ENCODE measurements at places on chromosomes 4 and X.

- DNase-seq, result no peak
Measured at GRCh38 chrX:15718283-15718970, 19.6 kb upstream of the CA5B start.

DNA sequence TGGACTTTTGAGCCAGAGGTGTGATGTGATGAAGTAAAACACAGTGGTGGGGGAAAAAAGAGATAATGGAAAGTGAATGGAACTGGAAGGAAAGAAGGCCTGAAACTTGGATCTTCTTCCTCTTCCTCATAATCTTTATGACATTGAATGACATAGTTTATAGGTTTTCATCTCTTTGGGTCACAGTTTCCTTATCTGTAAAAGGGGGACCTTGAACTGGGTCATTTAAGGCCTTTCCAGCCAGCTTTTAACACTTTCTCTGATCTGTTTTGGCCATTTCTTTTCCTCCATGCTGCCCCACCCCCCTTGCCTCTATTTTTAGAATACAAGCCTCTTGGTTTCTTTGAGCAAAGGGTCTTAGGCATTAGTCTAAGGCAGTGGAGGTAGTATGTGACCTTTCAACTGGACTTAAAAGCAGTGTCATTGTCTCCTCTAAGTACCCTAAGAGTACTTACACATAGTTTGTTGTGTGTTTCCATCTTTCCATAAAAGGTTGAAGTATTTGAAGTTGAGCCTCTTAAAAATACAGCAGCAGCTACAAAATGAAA, 7.8 kb downstream of the CPEB2 start:
- no peak for DNase-seq

DNA sequence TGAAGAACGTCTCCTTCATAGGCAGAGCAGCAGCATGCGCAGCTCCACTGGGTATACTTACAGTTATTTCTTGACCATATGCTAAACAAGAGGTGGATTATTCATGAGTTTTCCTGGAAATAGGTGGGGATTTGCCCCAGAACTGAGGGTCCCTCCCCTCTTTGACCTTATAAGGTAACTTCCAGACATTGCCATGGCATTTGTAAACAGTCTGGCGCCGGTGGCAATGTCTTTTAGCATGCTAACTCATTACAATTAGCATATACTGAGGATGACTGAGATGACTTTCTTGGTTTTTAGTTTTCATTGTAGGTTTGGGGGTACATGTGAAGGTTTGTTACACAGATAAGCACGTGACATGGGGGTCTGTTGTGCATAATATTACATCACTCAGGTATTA, 97.3 kb downstream of the MTNR1A start:
- no peak for DNase-seq

GRCh38 chr4:169620880-169621248, 486 bp downstream of the CLCN3 start:
- DNase-seq, result peak; percentile 38

GRCh38 chrX:154546354-154547244, at the start of gene G6PD:
TSS of gene G6PD (minus strand) at chrX:154546846. CDS start at chrX:154546155, 691 bp downstream.
- DNase-seq, result no peak

DNA sequence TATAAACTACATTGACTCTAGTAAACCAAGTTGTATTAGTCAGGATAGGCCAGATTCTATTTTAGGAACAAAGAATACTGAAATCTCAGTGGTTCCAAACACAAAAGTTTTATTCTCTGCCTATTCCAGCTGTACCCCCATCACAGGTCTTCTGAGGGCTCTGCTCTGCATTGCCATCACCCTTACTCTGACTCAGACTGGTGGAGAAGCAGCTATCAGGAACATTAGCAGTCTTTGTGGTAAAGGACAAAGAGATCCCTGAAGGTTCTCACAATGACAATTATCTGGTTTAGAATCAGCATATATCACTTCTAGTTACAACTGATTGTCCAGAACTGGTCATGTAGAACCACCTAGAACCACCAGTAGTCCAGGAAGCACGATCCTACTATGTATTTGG, 251.1 kb downstream of the GLUD2 start:
- no peak for DNase-seq

DNA sequence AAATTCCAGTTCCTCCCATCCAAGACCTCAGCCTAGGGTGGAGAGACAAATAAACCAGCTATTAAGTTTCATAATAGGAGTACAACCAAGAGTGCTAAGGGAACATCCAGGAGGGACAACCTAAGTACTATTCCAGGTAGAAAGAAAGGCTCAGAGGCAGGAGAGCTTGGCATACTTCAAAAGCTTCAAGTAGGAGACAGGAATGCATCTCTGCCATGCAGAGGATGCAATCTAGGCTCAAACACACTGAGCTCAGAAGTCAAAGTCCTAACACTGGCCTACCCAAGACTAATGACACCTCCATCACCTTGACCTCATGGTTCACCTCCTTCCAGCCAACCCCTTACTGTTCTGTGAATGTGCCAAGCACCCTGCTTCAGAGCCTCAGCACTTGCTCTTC, 8.1 kb downstream of the WDFY3 start:
- no peak for DNase-seq

DNA sequence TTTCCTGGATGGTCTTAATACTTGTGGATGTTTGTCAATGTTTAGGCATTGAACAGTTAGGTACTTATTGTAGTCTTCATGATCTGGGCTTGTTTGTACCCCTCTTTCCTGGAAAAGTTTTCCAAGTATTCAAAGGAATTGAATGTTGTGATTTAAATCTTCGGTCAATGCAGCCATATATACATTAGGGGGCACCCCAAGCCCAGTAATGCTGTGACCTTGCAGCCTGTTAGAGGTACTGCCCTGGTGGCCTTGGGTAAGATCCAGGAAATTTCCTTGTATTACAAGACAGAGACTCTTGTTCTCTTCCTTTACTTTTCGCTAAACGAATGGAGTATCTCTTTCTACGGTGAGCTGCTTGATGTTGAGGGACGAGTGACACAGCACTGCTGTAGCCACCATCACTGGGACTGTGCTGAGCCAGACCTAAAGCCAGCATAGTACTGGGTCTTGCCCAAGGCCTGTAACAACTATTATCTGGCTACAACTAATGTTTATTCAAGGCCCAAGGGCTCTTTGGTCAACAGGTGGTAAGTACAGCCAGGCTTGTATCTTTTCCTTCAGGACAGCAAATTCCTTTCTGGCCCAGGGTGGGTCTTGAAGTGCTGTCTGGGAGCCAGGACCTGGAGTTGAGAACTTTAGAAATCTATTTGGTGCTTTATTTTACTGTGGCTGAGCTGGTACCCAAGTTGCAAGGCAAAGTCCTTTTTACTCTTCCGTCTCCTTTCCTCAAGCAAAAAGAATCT, 118.3 kb upstream of the ATOH1 start:
- no peak for DNase-seq
